ENCODE measurements at places on chromosomes 16 and 17.

- no peak for DNase-seq
These were observed 101.9 kb upstream of the HSBP1 start for GRCh38 chr16:83705856-83706255.

DNA sequence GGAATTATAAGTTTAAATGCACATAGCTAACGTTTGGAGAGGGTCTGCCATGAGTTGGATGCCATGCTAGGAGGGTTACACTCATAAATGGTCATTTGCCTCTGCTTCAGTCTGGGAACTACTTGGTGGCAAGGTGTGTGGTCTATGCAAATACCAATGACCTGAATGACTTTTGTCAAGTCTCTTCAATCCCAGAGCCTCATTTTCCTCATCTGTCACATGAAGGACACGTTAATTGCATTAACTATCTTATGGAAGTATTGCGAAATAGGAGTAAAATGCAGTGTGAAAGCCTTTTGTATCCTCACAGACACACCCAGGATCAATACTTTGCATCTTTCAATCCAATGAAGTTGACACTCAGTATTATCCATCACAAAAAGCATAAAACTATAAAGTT lies 62.8 kb downstream of the CDK5R1 start:
- DNase-seq = no peak

DNA sequence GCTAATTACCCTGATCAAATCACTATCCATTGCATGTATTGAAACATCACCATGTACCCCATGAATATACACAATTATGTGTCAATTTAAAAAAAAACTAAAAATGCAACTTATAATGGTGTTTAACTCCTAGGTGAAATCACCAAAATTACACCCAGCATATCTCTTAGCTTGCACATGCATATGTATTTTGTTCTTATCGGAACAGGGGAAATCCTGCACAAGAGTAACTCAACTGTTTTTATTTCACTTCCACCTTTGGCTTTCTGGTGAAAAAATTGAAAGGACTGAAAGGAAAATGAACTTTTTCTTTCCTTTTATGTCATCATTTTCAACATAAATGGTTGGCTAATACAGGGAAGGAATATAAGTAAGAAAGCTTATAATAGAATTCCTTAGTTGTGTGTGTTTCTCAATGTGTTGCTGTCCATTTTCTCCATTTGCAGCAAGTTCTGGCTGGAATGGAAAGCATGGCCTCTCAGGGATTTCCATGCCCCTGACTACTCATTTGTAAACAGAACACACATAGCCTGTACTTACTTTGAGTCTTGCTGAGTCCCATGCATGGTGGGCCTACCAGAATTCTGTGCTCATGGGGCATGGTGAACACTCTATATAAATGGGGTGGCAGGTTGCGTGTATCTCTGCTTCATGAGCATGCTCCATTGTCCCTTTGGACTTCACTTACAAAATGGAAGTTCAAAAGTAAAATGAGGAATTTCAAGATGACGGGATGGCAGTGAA lies 462.0 kb downstream of the HS3ST3B1 start:
- DNase-seq = no peak

- no peak for DNase-seq
These were observed 2.4 kb downstream of the VEZF1 start for GRCh38 chr17:57985675-57985974.

Data from coronary artery (tissue), 2 donors.